ENCODE measurements at places on chromosomes 7 and 10.

GRCh38 chr10:9081253-9081652 lies 1026.8 kb downstream of the GATA3 start:
- DNase-seq, result no peak

DNA sequence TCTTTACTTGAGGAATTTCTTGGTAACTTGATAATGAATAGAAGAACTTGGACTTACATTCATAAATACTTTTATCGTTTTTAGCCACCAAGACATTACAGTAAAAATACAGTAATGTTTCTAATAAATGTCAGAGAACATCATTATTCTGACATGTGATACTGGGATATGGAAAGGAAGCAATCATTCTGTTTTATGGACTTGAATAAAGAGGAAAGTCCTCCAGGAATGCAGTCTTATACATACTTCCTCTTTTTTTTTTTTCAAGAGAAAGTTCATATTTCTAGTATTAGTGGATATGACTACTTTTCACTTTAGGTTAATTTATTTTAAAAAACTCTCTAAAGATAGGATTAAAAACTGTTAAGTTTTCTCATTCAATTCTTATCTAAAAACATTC lies 220.0 kb upstream of the SEMA3C start:
- no peak for DNase-seq

GRCh38 chr10:32131388-32131787 lies 75.2 kb upstream of the KIF5B start:
- DNase-seq, result no peak

GRCh38 chr7:20804345-20804744 lies 17.7 kb upstream of the SP8 start:
- DNase-seq, result no peak

GRCh38 chr10:126544565-126544964 lies 125.9 kb downstream of the C10orf90 start:
- no peak for DNase-seq

GRCh38 chr7:137930581-137930980 lies 71.3 kb downstream of the CREB3L2 start:
- DNase-seq, result no peak

GRCh38 chr7:128404886-128405470 lies 4.8 kb downstream of the IMPDH1 start:
- no peak for DNase-seq

- DNase-seq, result no peak
These were observed 182.8 kb upstream of the CDC14C start for GRCh38 chr7:48741545-48741944.

- no peak for DNase-seq
These were observed 82.4 kb upstream of the CHST15 start for GRCh38 chr10:124175701-124176348.

GRCh38 chr10:93422118-93422517 lies 60.0 kb downstream of the MYOF start:
- DNase-seq, result no peak

- DNase-seq, result no peak
These were observed 337 bp downstream of the TRIL start for GRCh38 chr7:28957751-28958234.

DNA sequence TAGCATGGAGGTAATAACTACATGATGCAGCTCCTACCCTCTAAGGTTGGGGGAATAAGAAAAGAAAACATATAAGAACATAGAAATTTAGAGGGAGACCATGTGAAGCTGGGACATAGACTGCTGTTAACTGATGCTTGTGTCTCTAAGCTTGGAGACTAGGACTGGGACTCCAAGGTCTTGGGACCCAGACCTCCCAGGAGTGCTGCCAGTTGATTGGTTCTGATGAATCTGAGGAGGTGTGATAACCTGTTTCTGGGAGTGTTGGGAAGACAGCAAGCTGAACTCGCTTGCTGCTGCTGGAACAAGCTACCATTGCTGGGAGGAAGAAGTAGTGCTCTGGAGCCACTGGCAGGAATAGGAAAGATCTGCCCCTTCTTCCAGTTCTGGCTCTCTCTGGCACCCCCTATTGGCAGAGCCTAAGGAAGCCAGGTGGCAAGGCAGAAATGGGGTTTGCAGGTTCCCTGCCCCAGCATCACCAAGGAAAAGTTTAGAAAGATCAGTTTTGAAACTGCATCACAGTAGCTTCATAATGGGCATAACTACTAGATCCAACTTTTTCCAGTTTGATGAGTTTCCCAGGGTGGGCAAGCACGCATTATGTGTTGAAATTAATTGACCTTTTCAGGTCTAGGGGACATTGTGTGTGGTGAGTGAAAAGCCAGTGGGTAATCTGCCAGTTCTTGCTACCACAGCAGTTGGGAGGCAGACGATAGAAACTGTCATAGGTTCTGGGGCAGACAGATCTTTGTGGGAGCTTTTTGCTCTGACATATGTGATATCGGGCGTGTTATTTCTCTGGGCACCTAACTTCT lies 140.7 kb downstream of the SND1 start:
- DNase-seq, result no peak

- DNase-seq, result no peak
These were observed 459 bp upstream of the FEZF1 start for GRCh38 chr7:122304996-122305421.

DNA sequence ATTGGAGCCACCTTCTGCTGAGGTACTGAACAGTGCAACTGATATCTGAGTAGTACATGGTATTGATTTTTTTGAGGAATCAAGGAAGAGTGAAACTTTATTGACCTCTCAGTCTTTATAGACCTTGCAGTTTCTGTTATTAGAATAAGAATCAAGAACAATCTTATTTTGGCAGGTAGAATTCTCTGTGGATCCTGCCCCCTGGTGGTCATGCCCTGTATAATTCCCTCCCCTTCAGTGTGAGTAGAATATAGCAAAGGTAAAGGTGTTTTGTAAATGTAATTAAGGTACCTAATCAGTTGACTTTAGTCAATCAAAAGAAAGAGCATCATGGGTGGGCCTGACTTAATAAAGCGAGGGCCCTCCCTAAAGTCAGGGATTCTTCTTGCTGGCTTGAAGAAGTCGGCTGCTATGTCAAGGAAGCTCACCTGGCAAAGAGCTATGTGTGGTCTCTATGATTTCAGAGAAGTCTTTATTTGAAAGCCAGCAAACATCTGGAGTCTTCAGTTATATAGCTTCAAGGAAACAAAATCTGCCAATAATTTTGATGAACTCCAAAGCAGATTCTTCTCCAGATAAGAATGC lies 142.8 kb downstream of the LSM5 start:
- DNase-seq, result no peak

GRCh38 chr7:2926896-2927405 lies 82.8 kb upstream of the GNA12 start:
- no peak for DNase-seq

DNA sequence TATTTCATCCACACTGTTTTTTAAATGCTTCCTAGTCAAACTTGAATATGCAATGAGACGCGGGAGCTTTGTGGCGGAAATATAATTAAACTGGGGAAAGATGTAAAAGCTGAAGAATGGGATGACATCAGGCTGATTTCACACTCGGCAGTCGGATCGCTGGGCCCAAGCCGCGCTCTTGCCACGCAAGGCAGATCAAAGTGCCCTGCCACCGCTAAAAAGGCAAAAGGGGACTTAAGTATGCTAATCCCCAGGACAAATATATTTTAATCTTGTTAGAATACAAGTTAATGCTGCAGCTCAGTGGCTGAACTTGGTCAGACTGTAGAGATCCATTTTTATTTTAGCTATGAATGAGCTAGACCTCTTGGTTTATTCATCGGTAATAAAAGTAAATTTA lies 13.8 kb downstream of the EN2 start:
- DNase-seq, result peak; percentile 46

GRCh38 chr7:82964150-82964882 lies 198.4 kb downstream of the PCLO start:
- DNase-seq, result no peak

DNA sequence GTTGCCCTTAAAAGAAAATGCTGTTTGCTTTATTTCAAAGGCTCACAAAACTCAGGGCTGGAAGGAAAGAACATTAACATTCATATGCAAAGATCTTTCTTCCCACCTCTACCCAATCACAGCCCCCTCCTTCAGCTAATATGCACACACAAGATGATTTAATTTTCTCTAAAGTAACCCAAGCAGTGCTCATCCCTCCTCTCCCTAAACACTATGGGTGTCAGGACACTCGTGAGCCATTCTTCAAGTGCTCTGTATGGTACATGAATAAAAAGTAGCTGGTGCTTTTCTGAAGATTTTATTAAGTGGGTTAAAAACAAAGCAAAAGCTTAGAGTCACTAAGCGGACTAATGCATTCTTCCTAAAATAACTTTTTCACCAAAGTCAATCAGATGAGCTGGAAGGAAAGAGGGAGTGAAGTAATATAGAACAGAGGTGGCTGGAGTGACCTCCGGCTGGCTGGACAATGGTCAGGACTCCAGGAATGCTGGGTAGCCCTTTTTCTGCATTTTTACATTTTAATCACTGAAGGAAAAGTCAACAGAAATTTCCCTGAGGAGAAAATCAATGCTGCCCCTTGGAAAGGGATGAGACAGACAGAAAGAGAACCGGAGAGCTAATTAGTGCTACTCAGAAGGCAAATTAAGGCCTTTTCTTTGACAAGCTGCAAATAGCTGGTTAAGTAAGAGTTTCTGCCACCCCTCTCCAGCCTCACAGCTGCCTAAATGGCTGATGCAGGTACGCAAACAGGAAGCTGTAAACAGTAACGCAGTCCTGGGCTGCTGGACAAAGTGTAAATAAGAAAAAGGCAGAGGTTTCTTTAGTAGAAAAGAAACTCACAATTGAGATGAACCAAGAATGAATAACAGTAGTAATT lies 6.6 kb downstream of the DGKI start:
- DNase-seq, result no peak

DNA sequence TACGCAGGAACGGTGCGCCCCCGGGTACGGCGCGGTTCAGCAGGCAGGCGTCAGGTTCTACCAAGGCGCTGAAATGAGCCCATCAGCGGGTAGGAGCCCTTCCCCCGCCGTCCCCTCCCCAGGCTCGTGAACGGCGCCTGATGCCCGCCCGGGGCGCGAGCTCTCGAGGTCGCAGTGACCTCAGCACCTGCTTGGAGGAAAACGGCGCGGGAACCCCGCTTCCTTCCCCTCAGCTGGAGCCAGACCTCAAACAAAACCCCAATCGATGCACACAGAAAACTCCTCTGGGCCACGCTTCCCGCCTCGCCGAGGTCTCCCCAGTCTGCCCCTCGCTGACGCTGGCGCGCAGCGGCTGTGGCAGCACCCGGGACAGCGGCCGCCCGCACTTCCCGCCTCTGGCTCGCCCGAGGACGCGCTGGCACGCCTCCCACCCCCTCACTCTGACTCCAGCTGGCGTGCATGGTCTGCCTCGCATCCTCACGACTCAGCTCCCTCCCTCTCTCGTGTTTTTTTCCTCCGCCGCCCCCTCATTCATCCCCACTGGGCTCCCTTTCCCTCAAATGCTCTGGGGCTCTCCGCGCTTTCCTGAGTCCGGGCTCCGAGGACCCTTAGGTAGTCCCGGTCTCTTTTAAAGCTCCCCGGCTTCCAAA lies 514 bp upstream of the GAD2 start:
- peak; percentile 22 for DNase-seq

Data from Caki2 (cell line).